ENCODE measurements at places on chromosomes 1 and 21.

DNA sequence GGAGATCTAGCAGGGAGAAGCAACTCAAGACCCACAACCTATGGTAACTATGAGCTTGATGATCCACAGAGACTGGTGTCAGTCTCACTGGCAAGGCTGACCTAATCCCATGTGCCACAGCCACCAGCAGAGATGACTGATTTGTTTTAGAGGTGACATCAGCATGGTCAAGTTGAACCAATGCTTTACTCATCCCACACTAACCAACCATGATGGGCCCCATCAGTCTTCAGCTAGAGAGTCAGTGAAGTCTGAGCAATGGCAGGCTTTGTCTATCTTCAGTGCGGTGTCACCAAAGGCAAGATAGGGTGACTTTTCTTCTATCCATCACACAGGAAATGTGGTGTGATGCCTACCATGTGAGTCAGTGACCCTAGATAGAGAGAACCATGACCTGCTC, 1470.7 kb downstream of the NCAM2 start:
- no peak for DNase-seq

DNA sequence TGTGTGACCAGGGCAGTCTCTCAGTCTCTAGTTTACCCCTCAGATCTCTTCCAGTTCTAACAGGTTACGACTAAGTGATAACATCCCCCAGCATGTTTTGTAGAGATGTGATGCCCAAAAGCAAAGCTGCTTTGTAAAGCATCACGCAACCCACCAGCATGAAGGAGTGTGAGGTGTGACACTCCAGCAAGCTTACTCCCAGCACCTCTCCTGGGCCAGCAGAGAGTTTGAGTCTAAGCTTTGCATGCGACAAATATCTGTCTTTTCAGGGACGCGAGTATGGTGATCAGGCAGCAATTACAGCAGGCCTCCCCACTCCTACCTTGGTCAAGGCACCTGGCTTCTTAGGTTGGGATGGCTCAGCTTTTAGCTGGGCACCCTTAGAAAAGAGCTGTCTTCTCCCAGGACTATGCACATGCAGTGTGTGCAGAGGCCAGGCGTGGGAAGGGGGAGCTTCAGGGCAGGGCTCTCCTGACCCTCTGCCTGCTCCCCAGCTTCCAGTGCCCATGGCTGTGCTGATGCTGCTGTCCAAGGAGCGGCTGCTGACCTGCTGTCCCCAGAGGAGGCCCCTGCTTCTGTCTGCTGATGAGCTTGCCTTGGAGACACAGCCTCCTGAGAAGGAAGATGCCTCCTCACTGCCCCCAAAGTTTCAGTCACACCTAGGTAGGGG, 48.2 kb downstream of the ELK4 start:
- DNase-seq = no peak

DNA sequence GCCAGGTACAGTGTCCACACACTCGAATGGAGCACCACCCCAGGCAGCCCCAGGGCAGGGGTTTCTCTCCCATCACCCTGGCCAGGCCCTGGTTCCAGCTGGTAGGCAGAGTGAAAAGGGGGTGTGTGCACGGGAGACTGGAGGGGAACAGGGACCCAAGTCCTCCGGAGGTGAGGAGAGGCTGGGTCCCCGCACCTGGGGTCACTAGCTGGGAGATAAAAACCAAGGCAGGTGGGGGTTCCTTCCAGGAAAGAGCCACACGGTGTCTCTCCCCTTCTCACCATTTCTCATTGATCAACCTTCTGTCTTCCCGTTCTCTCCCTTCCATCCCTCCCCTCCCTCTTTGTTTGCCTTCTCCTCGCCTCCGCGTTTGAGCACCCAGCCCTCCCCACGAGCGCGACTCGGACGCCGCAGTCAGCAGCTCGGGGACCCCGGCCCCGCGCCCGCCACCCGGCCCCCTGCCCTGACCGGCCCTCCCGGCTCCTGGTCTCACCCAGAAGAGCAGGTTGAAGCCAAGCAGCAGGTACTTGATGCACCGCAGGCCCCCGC, 358 bp downstream of the TSPAN2 start:
- DNase-seq = no peak

DNA sequence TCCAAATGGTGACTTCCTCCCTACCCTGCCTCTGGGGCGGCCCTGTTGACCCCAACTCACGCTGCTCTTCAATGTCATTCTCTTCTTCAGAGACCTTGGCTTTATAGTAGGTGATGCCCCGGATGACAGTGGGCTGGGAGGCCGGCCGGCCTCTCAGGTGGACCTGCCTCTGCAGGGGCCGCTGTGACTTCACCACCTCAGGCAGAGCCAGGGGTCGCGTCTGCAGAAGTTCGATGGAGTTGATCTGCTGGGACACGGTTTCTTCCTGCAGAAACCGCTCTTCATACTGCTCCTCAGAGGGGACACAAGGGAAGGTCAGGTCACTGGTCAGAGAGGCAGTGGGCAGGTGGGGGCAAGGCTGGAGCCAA, 23.6 kb downstream of the OLFML2B start:
- DNase-seq = no peak

- DNase-seq = no peak
These were observed 162.3 kb upstream of the VAMP3 start for GRCh38 chr1:7608628-7609305.

DNA sequence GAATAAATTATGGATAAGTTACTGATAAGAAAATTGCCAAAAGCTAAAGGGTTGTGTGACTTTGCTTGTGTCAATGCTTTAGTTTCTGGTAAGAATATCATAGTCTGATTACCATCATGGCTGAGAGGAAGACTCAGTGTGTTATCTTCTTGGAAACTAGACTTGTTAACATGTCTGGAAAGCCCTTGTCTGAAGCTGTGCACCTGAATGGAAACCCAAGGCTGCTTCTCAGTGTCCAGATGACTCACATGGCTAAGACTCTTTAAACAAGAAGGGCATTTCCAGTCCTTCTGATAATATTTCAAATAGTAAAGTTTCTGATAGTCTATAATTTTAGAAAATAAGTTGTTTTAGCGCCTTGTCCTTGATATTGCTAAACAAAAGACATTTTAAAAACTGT, 1092.7 kb downstream of the PLA2G4A start:
- no peak for DNase-seq

- DNase-seq = no peak
These were observed 5.3 kb upstream of the FAM78B start for GRCh38 chr1:166172106-166172505.

DNA sequence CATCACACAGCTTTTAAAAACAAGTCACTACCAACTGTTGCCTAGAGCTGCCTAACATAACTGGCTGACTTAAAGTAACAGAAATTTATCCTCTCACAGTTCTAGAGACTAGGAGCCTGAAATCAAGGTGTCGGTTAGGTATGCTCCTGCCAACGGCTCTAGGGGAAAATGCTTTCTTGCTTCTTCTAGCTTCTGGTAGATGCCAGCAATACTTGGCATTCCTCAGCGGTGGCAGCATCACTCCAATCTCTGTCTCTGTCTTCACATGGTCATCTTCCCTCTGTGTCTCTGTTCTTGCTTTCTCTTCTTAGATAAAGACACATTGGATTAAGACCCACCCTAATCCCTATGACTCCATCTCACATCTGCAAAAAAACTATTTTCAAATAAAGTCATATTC, 51.5 kb downstream of the DMRTA2 start:
- no peak for DNase-seq

DNA sequence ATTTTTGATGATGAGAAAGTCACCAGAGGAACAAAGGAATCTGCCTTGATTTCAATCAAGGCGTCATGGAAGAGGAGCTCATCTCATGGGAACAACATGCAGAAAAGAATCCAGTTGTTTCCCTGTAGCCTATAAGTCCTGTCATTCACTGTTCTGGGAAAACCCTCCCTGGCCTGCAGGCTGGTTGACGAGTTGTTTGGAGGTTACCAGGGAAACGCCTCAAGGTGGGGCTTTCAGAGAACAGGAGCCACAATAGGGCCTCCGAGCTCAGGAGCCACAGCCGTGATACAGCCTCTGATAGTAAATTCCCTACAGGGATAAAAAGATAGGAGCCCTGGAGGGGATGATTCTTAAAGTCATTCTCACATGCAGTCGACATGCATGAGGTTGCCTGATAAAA, 135.2 kb downstream of the PSMG1 start:
- DNase-seq = no peak

GRCh38 chr1:214658175-214658574, 55.2 kb downstream of the CENPF start:
- DNase-seq = no peak

DNA sequence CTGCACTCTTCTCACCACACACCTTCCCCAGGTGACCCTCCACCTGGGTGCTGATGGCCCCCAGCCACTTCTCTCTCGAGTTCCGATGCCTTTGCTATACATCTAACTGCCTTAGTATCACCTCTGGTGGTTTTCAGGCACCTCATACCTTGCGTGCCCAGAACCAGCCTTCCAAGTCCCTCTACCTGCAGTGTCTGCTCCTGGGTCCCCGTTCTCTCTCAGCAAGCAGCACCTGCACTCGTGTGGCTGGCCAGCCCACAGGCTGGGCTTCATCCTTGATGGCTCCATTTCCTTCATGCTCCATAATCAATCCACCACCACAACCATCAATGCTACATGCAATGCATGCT, 49.2 kb upstream of the EDN2 start:
- DNase-seq = no peak

GRCh38 chr1:176789571-176790090, 326.7 kb downstream of the PAPPA2 start:
- DNase-seq = no peak

DNA sequence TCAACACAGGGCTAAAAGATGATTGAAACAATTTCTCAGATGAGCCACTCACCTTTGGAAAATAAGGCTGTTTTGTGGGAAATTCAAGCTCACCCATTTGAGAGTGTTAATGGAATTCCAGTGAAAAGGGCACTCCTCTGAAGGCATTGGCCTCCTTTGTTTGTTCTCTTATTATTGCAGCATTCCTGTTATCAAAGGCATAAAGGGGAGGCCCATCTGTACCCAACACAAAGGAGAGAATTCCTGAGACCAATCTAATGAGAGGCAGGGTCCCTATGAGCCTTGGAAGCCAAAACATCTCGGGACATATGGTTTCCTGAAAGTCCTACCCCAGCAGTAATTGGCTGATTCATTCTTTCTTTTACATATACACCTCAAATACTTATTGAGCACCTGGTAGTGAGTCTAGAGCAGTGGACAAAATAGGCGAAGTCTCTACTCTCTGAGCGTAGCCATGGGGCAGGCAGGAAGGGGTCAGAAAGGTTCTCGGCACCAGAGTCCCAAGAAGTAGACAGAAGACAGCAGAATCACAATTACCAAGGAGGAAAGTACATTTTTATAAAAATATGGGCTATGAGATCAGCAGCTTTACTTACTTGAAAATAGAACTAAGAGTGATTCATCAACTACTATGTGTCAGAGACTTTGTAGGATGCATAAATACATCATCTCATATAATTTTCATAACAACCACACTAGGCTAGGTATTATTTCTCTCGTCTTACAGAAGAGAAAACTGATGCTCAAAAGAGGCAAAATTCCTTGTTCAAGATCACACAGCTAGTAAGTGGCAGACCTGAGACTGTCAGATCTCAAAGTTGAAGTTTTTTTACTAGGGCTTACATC, 218.7 kb downstream of the DAB1 start:
- DNase-seq = no peak

- no peak for DNase-seq
These were observed 77.2 kb downstream of the FHAD1 start for GRCh38 chr1:15323989-15324868.
